Mesenteric fat pad (tissue), 1 donor: ENCODE measurements at places on chromosomes 11 and 22. TPM values are rescaled to one million over a fixed set of nuclear protein-coding genes. Genes with fewer than 3 reads are reported as not detected.

GRCh38 chr11:118628432-118628831 lies 21.0 kb downstream of the PHLDB1 start:
- DNase-seq, result no peak

- DNase-seq, result no peak
Measured at GRCh38 chr11:11995601-11996000, 12.8 kb downstream of the DKK3 start.

- DNase-seq, result no peak
Measured at GRCh38 chr11:86559311-86559945, 113.0 kb downstream of the ME3 start.

DNA sequence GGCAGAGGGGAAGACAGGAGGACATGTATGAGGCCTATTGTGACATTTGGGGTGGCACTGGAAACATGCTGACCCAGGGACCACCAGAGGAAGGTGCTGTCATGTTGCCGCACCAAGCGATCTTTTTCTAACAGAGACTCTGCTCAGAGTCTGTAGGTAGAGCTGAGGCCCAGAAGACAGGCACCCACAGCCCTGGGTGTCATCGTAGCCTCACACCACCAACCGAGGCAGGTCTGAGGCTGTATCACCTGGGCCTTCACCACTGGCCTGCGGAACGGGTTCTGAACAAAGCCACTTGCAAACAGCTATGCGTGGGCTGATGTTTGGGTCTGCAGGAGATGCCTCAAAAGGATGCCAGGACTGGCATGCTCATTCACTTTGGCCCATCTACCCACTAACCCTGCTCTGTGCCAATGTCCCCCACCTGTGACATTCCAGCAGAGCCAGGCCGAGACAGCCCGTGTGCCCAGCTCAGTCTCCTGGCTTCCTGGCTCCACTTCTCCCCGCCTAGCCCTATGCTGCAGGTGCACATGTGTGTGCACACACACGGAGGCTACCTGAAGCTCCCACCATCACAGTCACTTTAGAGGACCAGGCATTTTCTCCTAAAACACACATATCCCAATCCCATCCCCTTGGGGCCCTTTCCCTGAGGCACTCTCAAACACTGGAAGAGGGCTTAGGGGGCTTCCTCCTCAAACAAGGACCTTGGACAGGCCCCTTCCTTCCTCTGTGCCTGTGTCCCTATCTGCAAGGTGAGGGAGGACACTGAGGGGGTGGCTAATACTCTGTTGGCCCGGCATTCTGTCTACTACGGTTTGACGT lies 3.6 kb downstream of the TRIM29 start:
- DNase-seq, result peak; percentile 60

APOL6 gene
- 99.8 TPM for total RNA-seq

DNA sequence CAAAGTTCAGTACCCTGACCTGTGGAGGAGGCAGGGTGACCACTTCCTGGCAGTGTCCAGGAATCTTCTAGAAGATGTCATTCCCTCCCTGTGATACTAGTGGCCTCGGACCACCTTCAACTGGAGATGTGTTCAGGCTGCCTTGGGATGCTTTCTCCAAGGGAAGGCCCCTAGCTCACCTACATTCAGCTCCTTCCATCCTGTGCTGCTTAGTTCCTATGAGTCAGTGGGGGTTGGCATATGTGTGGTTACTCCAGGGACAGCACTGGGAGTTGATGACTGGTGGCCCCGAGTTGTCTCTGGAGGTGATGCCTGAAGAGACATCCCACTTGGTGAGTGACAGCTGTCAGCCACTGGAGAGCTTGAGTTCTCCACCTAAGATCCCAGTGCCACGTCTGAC lies 81.8 kb upstream of the OR9Q1 start:
- no peak for DNase-seq

SAA4 gene
- 4.1 TPM for total RNA-seq

ANO9 gene
- total RNA-seq, result 1.2 TPM

DNA sequence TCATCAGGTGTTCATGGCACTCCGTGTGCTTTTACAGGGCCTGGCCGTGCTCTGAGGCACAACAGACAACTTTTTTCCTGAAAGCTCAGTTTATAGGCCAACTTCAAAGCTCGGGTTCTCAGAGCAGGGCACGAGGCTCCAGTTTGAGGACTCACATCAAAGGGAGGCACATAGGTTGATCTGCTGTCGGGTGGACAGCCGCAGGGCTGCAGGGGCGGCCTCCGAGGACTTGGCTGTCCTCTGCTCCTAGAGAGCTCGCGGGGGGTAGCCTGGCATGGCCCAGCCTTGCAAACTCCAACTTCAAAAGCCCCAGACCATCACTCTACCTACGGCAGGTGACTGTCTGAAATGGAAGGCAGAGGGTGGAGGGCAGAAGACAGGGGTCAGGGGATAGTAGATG lies 31.6 kb downstream of the C11orf58 start:
- peak; percentile 85 for DNase-seq

GRCh38 chr11:106959800-106960199 lies 58.5 kb downstream of the GUCY1A2 start:
- no peak for DNase-seq

SLC5A12 gene
- not detected for total RNA-seq

- no peak for DNase-seq
Measured at GRCh38 chr11:87397011-87397865, 359.5 kb downstream of the TMEM135 start.

FZD4 gene
- 295 TPM for total RNA-seq

DNA sequence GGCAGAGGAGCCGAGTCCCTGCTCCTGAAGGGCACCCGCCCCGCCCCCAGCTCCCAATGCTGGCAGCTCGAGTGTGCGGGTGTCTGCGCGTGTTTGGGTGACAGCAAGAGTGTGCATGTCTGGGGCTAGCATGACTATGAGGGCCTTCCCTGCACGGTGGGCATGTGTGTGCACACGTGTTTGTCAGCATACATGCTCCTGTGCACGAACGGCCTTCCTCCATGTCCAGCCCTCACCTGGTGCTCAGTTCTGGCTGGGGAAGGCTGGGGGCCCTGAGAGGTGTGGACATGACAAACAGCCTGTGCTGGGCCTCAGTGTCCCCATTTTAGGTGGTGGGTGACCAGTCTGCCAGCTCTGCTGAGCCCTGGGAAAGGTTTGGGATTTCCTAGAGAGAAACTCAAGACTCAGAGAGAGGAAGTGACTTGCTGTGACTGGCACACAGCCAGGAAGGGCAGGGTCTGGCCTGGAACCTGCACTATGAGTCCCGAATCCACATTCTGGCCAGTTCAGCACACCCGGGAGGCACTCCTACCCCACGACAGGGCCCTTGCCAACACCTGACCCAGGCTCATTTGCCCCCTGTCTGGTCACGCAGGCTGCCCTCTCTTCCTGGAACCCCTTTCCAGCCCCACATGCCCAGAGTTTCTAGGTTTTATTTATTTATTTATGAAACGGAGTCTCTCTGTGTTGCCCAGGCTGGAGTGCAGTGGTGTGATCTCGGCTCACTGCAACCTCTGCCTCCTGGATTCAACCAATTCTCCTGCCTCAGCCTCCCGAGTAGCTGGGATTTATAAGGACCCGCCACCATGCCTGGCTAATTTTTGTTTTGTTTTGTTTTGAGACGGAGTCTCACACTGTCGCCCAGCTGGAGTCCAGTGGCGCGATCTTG lies 3.3 kb upstream of the SHISA8 start:
- DNase-seq, result no peak

SLN gene
- not detected for total RNA-seq

DNA sequence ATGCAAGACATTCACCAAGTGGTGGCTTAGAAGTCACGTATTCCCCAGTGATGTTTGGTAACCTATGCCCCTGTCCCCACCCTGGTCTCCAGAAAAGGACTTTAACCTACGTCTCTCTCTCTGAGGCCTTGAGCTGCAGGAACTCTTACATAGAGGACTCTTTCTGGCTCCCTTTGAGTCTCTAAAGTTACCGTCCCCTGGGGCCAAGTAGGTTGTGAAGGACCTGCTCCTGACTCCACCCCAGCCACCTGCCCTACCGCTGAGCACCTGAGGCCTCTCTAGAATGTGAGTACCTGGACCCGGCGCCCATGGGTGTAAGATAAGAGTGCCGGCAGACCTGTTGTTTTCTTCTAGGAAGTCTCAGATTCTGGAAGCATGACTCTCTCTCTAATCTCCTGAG lies 95.4 kb downstream of the TIMP3 start:
- DNase-seq, result no peak

GRCh38 chr22:35477911-35478582 lies 62.6 kb upstream of the RASD2 start:
- no peak for DNase-seq

- DNase-seq, result no peak
Measured at GRCh38 chr22:50670513-50670912, 2.1 kb upstream of the SHANK3 start.

UPK3A gene
- not detected for total RNA-seq

DNA sequence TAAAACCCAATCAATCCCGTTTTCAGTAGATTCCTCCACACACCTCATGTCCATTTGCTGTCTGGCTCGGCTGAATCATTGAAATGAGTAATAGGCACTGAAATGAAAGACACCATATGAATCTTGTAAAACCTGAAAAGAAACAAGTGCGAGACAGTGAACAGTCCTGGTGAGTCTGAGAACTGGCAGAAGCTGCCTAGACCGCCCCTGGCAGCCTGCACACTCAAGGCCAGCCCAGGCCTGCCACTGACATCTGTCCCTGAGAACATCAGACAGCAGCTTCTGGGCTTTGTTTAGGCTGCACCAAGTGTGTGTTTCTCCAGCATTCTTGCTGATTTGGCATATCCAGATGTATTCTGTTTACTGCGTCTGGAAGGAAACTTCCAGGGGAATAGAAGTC lies 44.8 kb downstream of the ENDOD1 start:
- no peak for DNase-seq

- DNase-seq, result no peak
Measured at GRCh38 chr11:118896921-118897591, 13.4 kb downstream of the CXCR5 start.

JAM3 gene
- total RNA-seq, result 18.9 TPM

RIMBP3C gene
- total RNA-seq, result 0.26 TPM

DNA sequence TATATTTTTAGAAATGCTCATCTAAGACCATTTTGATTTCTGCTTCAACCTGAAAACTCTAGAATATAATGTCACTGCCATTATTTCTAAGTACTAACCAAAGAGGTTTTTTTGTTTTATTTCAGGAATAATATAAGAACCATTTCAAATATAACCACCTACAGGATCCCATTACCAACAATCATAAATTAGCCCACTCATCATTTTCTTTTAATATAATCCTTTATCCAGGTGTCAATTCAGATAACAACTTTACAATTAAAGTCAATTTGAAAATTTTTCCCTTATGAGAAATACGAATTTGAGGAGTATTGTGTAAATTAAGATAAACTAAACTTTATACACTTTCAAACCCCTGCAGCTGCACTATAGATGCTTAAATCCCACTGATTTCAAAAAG lies 1043.0 kb upstream of the CNTN5 start:
- DNase-seq, result no peak

STARD10 gene
- 9.0 TPM for total RNA-seq

- DNase-seq, result peak; percentile 94
Measured at GRCh38 chr11:66568124-66568916, at the start of gene CTSF. TSS of gene CTSF (minus strand) at chr11:66568606. CDS start at chr11:66568486, 120 bp downstream.

FXYD2 gene
- total RNA-seq, result 3.2 TPM

DNA sequence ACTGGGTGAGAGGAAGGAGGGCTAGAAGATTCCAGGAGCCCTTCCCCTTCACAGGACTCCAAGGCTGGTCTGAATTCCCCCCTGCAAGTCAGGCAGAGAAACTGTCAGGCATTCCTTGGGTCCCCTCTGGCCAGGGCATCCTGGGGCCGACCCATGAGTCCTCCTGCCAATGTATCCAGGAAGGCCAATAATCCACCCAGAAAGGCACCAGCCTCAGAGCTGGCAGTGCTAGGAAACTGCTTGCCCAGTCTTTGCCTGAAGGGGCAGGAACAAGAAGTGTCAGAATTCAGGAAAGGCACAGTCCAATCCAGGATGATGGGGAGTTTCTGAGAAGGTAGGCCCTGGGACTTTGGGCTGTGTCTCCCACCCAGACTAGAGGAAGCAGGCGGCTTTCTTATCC lies 41.0 kb downstream of the BUD13 start:
- DNase-seq, result peak; percentile 33

GRCh38 chr11:30855383-30856006 lies 269.3 kb upstream of the MPPED2 start:
- DNase-seq, result no peak

MPZL2 gene
- total RNA-seq, result 36.8 TPM

DNA sequence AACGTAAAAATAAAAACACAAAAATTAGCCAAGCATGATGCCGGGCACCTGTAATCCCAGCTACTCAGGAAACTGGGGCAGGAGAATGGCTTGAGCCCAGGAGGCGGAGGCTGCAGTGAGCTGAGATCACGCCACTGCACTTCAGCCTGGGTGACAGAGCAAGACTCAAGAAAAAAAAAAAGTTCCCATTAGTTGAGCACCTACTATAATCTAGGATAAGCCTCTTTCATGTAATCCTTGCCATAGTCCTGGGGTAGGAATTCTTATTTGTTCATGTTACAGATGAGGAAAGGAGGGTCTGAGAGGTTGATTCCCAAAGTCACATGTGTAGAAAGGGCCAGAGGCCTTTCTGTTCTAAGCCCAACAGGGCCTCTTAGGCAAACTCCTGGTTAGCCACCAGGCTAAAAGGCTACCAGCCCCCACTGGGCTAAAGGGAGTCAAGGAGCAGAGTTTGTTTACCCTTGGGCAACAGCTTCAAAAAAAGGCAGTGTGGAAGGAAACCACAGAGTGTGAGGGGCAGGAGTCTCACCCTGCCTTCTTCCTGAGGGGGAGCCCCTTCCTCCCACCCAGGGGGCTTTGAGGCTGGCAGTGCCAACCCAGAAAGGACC lies 21.6 kb upstream of the CSNK1E start:
- peak; percentile 24 for DNase-seq

DNA sequence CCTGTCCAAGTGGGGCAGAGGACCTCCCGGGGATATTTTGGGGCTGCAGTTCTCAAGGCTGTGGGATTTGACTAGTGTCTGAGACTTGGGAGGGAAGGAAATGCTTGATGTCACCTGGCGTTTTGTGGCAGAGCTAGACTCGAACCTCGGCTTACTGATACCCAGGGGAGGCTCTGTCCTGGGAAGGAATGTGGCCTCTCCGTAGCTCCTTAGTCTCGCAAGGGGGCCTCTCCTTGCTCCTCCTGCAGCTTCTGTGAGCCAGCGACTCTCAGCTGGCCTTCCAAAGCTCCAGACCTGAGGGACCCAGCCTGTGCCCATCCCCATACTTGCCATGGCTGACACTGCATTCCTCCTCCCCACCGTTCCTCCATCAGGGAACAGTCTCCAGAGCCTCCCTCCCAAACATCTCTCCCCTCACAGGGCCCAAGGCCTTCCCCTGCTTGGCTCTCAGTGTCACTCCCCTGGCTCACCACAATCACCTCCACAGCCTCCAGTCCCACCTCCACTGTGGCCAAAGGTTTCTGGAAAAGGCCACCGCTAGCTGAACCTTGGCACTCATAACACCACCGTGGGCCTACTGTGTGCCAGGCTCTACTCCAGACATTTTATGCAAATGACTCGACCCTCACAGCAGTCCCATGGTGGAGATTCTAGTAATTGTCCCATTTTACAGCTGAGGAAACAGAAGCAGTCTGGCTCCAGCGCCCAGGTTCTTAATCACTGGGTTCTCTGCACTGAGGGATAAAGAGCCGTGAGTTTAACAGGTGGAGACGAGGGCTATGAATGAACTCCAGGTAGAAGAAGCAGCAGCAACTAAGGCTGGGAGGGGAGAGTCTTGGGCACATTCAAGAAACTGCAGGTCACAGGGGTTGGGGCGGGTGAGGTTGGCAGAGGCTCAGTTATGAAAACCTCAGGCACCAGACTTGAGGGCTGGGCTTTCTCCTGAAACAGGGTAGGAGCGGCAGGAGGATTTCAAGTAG lies 12.1 kb downstream of the P2RY2 start:
- DNase-seq, result peak; percentile 55
